ENCODE measurements at places on chromosomes 7 and 10.

DNA sequence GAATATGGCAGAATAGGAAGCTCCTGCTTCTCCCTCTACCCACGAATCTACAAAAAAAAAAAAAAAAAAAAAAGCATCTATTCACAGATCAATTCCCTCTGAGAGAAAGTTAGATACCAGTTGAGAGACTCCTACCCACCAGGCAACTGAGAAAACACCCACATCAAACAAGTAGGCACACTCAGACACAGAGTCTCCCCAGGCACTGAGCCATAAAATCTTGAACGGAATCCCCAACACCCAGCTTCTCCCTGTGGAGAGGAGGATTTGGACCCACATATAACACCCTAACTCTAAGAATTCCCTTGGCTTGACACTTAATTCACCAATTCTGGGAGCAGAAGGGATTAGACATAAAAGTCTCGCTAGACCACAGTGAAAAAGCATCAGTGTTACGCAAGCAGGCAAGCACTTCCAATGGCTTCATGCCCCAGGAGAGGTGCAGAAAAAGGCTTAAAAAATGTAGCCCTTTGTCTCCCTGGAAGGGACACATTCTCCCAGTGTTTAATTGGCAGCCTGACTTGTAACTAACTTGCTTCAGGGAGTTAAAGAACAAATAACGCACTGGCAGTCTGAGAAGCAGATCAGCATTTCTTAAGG is 192.2 kb downstream of the ELAPOR2 start:
- no peak for DNase-seq
- no peak overlapping the region for H3K27ac ChIP-seq
- no peak overlapping the region for H3K4me3 ChIP-seq
- no peaks in the 10 kb centered on the region for H3K27me3 ChIP-seq
- no peaks in the 10 kb centered on the region for H3K36me3 ChIP-seq

DNA sequence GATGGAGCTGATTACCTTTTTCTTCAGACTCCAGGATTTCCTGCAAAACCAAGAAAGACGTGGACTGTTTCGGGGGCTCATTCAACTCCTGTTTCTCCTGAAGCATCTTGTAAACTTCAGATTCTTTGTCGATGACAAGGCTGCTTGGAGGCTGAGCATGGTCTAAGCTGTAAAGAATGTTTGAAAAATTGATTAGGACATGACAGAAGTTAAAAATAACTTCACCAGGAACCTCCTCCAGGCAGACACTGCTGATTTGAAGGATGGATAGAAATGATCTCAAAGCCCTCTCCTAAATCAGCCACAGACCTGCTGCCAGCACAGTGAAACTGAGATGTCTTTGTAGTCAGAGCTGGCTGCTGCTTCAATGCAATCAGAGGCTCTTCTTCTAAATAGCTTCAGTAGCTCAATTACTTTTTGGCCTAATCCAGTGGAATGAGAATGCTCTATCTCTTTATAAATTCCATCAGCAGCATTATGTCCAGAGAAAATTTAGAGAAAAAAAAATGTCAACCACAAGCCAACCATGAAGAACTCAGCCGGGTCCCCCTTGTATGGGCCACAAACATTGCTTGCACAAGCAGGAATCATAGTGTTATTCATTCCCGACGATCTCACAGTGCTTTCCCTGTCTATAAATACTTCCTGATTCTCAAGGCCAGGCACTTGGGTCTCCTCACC is 43.5 kb downstream of the PDLIM1 start:
- H3K27ac ChIP-seq: peak overlapping the region; percentile 0
- H3K4me1 ChIP-seq: peaks cover 14% of the 10 kb centered on the region
- H3K4me3 ChIP-seq: no peak overlapping the region
- peaks cover 83% of the 10 kb centered on the region for H3K36me3 ChIP-seq
- H3K27me3 ChIP-seq: no peaks in the 10 kb centered on the region

DNA sequence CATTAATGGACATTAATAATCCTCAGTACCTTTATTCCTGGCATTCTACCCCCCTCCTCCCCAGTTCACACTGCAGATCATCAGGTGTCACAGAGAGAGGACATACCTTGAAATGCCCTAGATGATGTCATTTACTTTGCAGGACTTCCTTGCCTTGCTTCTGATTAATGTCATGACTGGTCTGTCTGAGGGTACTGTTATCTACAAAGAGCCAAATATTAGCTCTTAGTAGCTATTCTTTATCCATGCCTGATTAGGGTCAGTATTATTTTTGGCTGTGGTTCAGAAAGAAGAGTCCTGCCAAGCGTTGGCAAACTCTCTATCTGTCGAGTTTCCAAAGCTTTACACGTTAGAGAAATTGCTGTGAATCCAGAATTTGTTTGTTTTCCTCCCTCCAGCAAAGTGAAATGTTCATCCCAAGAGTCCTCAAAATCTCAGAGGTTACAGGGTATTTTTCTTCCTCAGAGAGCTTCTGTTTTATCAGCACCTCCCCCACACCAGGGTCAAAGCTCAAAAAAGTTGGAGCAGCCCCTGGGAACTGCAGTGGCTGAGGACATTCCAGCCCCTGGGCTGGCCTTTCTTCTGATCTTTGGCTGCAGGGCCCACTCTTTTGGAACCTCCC is 12.6 kb downstream of the SCD start:
- peaks cover 3% of the 10 kb centered on the region for H3K36me3 ChIP-seq
- no peak overlapping the region for H3K4me3 ChIP-seq
- no peak overlapping the region for H3K27ac ChIP-seq
- no peaks in the 10 kb centered on the region for H3K4me1 ChIP-seq
- H3K27me3 ChIP-seq: no peaks in the 10 kb centered on the region

DNA sequence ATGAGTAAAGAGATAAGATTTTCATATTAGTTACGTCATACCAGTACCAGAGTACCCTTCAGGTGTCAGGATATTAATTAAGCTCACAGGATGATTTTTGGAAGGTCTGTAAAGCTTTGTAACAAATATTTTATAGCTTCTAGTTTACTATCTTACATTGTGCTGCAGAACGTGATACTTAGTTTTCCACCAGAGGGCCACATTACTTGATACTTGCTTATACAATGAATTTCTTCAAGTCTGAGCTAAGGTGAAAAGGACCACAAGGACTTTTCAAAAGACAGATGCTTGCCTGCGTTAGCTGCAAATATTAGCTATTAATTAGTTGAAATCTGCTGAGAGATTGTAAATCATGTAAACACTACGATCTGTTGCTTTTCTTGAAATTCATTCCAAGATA is 12.2 kb downstream of the FOXP2 start:
- H3K4me3 ChIP-seq: no peak overlapping the region
- DNase-seq: no peak
- no peaks in the 10 kb centered on the region for H3K4me1 ChIP-seq
- H3K36me3 ChIP-seq: no peaks in the 10 kb centered on the region
- H3K27me3 ChIP-seq: no peaks in the 10 kb centered on the region

DNA sequence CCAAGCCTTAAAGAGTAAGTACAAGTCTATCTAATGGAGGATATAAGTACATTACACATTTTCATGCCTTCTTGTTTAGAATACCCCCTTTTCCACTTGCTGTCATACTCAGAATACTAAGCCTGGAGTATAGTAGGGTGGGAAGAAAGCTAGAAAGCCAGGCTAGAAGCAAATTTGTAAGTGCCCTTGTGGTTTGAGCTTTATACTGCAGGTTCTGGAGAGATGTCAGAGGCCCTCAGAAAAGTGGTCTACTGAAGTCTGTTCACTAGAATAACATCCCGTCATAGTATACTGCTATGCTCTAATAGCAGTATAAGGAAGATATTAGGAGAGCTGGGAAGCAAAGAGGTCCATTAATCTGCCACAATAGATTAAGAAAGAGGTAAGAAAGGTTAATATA is 62.7 kb downstream of the HPSE2 start:
- no peak overlapping the region for H3K27ac ChIP-seq
- H3K36me3 ChIP-seq: no peaks in the 10 kb centered on the region
- H3K4me1 ChIP-seq: no peaks in the 10 kb centered on the region
- H3K4me3 ChIP-seq: no peak overlapping the region

- no peaks in the 10 kb centered on the region for H3K4me1 ChIP-seq
- no peak overlapping the region for H3K27ac ChIP-seq
- H3K4me3 ChIP-seq: no peak overlapping the region
- DNase-seq: no peak
- H3K36me3 ChIP-seq: no peaks in the 10 kb centered on the region
- no peaks in the 10 kb centered on the region for H3K27me3 ChIP-seq
Measured at GRCh38 chr10:24645022-24645421, 78.7 kb downstream of the ARHGAP21 start.

DNA sequence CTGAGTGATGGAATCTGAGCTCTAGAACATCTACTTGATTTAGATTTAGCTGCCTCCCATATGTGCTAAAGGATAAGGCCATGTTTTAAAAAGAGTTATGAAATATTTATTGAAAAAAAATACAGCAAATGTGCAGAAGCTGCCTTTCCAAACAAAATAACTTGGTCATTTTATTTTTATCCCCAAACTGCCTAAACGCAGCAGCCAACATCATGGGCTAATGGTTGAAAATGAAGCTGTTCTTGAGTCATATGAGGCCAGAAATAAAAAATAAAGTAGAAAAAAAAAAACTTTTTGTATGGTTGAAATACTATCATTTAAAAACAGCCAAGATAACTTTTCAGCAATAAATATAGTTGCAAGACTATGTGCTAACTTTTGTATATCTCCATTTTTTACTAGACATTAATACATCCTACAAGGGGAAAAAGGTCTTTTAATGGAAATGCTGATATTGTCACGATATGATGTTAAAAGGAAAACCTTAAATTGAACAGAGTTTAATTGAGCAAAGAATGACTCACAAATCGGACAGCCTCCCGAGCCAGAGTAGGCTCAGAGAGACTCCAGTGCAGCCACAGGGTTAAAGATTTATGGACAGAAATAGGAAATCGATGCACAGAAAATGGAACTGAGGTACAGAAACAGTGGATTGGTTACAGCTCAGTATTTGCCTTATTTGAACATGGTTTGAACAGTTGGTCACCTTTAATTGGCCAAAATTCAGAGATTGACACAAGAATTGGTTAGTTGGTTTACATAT is 305.8 kb downstream of the MDFIC start:
- no peak for DNase-seq
- H3K4me3 ChIP-seq: no peak overlapping the region
- no peaks in the 10 kb centered on the region for H3K4me1 ChIP-seq

DNA sequence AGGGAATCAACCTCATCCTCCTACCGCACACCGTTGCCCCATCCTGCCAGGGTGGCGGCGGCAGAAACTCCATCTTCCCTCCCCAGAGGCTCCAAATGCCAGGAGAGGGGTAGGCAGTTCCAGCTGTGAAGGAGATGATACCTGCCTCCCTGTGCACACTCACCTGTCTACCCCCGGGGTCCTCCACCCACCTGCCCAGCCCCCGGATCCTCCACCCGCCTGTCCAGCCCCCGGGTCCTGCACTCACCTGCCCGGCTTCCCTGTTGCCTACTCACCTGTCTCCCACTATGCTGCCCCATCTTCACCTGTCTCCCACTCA is 13.4 kb upstream of the DNAAF5 start:
- H3K4me1 ChIP-seq: peaks cover 7% of the 10 kb centered on the region
- no peak for DNase-seq
- no peaks in the 10 kb centered on the region for H3K27me3 ChIP-seq
- no peaks in the 10 kb centered on the region for H3K36me3 ChIP-seq

- peaks cover 2% of the 10 kb centered on the region for H3K36me3 ChIP-seq
- peak; percentile 85 for DNase-seq
Measured at GRCh38 chr10:79250259-79250658, 97.0 kb upstream of the PPIF start.

DNA sequence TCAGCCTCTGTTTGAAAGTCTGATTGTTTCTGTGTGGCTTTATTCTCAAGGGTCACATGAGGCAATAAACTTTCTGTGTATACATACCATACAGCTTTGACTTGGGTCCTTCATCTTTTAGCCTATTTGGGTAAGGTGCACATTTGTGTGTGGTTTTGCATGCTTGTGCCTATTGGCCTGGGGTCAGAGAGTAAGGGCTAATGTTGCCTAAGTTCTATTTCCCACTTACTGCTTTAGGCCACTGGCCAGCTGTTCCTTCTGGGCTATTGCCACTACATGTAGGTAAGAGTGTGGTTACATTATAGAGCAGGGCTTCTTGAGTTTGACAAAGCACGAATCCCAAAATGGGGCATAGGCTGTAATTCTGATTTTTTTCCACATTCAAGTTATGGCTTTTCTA is 21.8 kb downstream of the BBIP1 start:
- H3K27me3 ChIP-seq: no peaks in the 10 kb centered on the region
- H3K4me3 ChIP-seq: no peak overlapping the region
- H3K27ac ChIP-seq: no peak overlapping the region
- peaks cover 67% of the 10 kb centered on the region for H3K36me3 ChIP-seq
- DNase-seq: no peak

DNA sequence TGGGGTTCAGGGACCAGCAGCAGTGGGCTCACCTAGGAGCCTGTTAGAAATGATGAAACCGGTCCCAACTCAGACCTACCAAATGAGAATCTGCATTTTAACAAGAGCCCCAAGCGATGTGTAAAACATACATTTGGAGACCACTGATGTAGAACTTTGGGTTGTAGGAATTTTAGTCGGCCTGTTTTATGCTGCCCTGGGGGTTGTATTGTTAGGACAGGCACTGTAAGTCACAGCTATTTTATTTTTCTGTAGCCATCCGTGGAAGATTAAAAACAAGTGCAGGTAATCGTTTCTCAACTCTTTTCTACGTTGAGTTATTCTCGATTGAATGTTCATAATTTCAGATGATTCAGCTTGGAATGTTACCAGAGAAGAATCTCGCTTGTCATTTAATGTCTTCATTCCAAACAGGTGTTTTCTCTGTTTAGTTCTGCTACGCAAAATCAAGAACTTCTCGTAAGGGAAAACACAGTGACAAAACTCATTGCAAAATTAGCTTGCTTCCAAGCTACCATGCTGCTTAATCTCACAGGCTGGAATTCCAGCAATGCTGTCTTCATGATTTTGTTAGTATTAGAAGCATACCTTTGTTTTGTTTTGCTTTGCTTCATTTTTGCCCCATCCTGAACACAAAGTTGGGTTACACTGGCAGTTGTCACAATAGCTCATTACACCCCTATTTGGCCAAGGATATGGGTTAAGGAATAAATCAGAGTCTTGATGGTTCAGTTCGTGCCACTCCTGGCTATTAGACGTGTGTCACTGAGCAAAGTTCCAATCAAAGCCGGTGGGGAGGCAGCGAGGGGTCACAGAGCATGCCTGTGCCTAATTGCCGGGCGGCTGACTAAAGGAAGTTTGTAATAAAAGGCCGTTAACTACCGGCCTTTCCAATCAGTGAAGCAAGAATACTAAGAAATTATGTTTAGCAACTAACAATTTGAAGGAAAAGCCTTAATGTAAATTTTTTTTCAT is 676.9 kb downstream of the GATA3 start:
- no peak overlapping the region for H3K27ac ChIP-seq
- H3K36me3 ChIP-seq: no peaks in the 10 kb centered on the region
- H3K27me3 ChIP-seq: no peaks in the 10 kb centered on the region
- no peak for DNase-seq

All from B cell (primary cell).